Sciatic nerve (tissue), 2 donors: ENCODE measurements at places on chromosomes 5 and 9. TPM values are rescaled to one million over a fixed set of nuclear protein-coding genes. Genes with fewer than 3 reads are reported as not detected.

Gene TSLP
- total RNA-seq = 0.22 TPM

Gene SMIM33
- total RNA-seq = not detected

Gene CCNJL
- total RNA-seq = 3.3 TPM

Gene PCDH12
- 7.0 TPM for total RNA-seq

Gene PROB1
- total RNA-seq = 1.6 TPM

Gene MEF2C
- 97.3 TPM for total RNA-seq

Gene TMEM174
- not detected for total RNA-seq

DNA sequence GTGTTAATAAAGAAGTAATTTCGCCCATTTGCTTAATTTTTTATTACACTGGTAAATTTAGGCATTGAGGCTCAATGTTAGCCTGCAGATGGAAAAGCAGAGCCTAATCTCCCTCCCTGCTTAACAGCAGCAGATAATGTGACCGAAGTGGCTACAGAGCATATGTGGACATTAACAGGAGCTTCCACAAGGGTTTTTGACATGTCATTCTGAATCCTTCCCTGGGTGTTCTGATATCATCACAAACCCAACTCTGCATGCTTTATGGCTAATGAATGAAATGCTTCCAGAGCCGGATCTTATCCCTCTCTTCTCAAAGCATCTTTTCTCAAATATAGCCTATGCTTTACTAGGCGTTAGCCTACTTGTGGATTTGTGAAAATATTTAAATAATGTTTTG lies 208.6 kb downstream of the CAAP1 start:
- DNase-seq = no peak

DNA sequence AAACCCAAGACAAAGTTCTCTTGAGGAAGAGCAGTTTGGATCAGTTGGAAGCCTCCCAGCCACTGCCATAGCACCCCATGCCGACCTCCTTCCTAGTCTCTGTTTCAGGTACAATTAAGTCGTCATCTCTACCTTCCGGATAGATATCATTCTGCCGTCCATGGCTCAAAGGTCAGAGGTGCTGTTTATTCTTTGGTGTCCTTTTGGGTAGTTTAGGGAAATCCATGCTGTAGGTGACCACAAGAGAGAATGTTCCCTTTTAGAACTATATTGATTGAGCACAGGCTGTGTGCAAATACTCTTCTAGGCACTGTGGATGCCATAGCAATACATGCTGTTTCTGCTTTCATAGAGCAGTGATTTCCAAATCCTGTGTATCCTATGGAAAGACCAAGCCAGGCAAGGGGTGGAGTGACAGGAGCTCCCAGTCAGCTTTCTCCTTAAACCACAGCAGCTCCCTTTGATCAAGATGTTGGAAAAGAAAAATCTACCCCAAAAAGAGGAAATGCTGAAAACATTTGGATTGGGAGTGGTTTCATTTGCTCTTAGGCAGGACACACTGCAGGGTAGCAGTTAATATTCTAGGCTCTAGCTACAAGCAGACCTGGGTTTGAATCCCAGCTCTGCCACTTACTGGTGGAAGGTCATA lies 127.9 kb downstream of the PALM2AKAP2 start:
- no peak for DNase-seq

- no peak for DNase-seq
These were observed 64.0 kb upstream of the TLE4 start for GRCh38 chr9:79507801-79508200.

GRCh38 chr5:143024228-143024920 lies 254.2 kb downstream of the ARHGAP26 start:
- no peak for DNase-seq

- DNase-seq = no peak
These were observed 48.6 kb upstream of the VDAC1 start for GRCh38 chr5:134053314-134053839.

DNA sequence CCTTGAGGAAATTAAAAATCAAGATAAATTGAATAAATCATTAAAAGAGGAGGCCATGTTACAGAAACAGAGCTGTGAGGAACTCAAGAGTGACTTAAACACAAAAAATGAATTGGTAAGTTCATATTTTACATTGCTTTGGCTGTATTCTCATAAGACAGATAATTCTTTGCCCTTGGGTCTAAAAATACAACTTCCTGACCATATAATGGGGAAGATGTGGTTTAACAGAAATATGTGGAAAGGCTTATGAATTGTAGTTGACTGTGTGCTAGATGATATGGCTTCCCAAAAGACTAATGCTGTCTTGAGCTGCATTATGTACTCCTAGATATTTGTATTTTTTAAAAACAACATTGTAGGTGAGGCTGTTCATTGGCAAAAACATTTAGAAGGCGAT lies 33.1 kb downstream of the CNTRL start:
- DNase-seq = no peak

GRCh38 chr9:121529237-121529987 lies 29.8 kb upstream of the GGTA1 start:
- peak; percentile 95 for DNase-seq

DNA sequence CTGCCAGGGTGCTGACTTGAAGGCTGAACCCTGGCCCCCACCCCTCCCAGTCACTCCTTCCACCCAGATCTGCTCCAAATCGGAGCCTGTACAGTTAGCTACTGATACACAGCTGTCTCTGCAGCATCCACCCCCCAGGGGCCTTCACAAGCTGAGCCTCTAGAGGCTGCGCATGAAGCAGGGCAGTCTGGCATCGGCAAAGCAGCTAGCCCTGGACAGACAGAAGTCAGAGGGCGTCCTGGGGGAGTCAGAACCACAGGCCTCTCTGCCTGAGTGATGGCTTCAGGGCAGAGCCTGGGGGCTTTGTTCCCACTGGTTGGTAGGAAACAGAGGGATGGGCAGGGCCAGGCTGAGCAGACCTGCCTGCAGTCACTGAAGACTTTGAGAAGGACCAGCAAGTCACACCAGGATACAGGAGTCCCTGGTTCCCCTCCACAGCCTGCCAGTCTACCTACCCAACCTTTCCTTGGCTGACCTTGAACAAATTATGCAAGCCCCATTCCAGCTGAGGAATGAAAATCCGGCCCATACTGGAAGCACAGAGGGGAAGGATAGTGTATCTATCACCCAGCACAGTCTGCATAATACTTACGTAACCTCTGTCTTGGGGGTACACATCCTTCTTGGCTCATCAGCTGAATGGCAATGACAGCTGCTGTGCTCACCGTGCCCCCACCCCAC lies 8.8 kb downstream of the VDAC1 start:
- DNase-seq = no peak

GRCh38 chr9:90037146-90037797 lies 432.5 kb downstream of the GADD45G start:
- no peak for DNase-seq
